NCI-H146 (cell line): ENCODE measurements at places on chromosomes 6 and 20.
A peak's percentile ranks its signal among the peaks of the same experiment; 100 is the strongest.

DNA sequence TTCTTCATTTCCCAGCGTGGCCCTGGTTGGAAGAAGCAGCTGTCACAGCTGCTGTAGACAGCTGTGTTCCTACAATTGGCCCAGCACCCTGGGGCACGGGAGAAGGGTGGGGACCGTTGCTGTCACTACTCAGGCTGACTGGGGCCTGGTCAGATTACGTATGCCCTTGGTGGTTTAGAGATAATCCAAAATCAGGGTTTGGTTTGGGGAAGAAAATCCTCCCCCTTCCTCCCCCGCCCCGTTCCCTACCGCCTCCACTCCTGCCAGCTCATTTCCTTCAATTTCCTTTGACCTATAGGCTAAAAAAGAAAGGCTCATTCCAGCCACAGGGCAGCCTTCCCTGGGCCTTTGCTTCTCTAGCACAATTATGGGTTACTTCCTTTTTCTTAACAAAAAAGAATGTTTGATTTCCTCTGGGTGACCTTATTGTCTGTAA, 292.7 kb downstream of the ESR1 start:
- peak; percentile 87 for DNase-seq

GRCh38 chr20:24777746-24778145, 171.3 kb upstream of the CST7 start:
- DNase-seq, result no peak

DNA sequence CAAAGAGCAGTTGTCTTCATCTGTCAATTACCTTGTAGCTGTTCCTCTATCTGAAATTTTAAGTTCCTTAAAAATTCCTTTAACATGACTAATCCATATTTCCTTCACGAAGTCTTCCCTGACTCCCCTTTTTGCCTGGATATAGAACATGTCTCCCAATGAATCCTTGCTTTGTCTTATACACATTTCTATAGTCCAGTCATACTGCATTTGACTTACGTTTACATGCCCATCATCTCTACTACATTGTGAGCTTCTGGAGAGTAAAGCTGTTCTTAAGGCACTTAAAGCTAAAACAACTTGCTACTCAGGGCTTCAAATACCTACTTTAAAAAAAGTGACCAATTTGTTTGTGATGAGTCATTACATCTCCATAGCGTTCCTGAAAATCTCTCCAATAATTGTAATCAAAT, 4.9 kb downstream of the REV3L start:
- DNase-seq, result no peak

GRCh38 chr6:138454981-138455706, 44.1 kb downstream of the NHSL1 start:
- no peak for DNase-seq

DNA sequence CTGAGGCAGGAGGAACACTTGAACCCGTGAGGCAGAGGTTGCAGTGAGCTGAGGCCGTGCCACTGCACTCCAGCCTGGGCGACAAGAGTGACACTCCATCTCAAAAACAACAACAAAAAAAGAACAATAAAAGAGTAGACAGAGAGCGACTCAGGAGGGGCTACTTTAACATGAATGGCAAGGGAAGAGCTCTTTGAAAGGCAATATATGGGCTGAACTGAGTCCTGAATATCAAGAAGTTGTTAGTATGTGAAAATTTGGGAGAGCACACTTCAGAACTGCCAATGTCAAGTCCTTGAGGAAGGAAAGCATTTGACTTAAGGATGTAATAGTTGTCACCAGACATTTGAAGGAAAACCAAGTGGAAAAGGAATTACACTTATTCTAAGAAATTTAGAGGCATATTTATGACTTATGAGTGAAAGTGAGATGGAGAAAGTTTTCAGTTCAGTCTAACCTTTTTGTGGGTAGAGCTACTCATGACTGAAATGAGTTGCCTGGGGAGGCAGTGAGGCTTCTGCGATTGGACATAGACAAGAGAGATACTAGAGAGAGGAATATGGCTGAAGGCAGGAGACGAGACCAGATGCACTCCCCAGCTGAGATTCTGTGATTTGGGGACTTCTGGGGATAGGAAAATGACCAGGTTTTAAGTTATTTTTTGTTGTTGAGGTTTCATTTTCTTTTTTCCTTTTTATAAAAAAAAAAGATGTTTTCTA, 48.6 kb upstream of the SLC16A10 start:
- no peak for DNase-seq
